ENCODE measurements at places on chromosomes 7 and 10. TPM values are rescaled to one million over a fixed set of nuclear protein-coding genes. Genes with fewer than 3 reads are reported as not detected.

The CHST15 gene
- 8.7 TPM for total RNA-seq

The ITPRID1 gene
- total RNA-seq, result not detected

The KCNH2 gene
- total RNA-seq, result not detected

The CELF2 gene
- total RNA-seq, result 282 TPM

The SAP25 gene
- total RNA-seq, result 25.9 TPM

The SPDYE9 gene
- total RNA-seq, result not detected

The MMD2 gene
- not detected for total RNA-seq

The WBP1L gene
- total RNA-seq, result 48.4 TPM

The SFTPA1 gene
- total RNA-seq, result not detected

The OR2F1 gene
- total RNA-seq, result not detected

The ALOX5 gene
- 8.6 TPM for total RNA-seq

The POLR2J2 gene
- 63.8 TPM for total RNA-seq

The FBXL13 gene
- 0.85 TPM for total RNA-seq

The PHKG1 gene
- total RNA-seq, result 4.9 TPM

The SPAG6 gene
- total RNA-seq, result 0.35 TPM

The ARMS2 gene
- not detected for total RNA-seq

The FAM25C gene
- not detected for total RNA-seq

The DOCK1 gene
- 0.07 TPM for total RNA-seq

The GIMAP7 gene
- 67.6 TPM for total RNA-seq

The SPDYE6 gene
- not detected for total RNA-seq

The FIGNL1 gene
- 5.5 TPM for total RNA-seq

The FRMD4A gene
- 0.38 TPM for total RNA-seq

The CLCN1 gene
- total RNA-seq, result not detected

The PWWP2B gene
- total RNA-seq, result 24.4 TPM

The HTRA1 gene
- total RNA-seq, result not detected

The VWA2 gene
- not detected for total RNA-seq

The AUTS2 gene
- total RNA-seq, result 197 TPM

The VIPR2 gene
- total RNA-seq, result 4.9 TPM

The SH2D4B gene
- total RNA-seq, result 0.19 TPM

The COBL gene
- total RNA-seq, result not detected

The NKX1-2 gene
- not detected for total RNA-seq

The CYP2C9 gene
- not detected for total RNA-seq

The CRYGN gene
- not detected for total RNA-seq

The FANK1 gene
- not detected for total RNA-seq

The TMEM196 gene
- total RNA-seq, result not detected

The EBF3 gene
- not detected for total RNA-seq

The EN2 gene
- not detected for total RNA-seq

The TEX47 gene
- total RNA-seq, result not detected

The RADIL gene
- not detected for total RNA-seq

The EZH2 gene
- total RNA-seq, result 35.8 TPM

The CFAP46 gene
- 0.35 TPM for total RNA-seq

The COG5 gene
- total RNA-seq, result 54.2 TPM

The CDHR3 gene
- 9.2 TPM for total RNA-seq

All from natural killer cell (primary cell).